M059J (cell line): ENCODE measurements at places on chromosomes 16 and 17.

GRCh38 chr17:19717031-19717360 is 612 bp upstream of the SLC47A2 start:
- no peak for DNase-seq

DNA sequence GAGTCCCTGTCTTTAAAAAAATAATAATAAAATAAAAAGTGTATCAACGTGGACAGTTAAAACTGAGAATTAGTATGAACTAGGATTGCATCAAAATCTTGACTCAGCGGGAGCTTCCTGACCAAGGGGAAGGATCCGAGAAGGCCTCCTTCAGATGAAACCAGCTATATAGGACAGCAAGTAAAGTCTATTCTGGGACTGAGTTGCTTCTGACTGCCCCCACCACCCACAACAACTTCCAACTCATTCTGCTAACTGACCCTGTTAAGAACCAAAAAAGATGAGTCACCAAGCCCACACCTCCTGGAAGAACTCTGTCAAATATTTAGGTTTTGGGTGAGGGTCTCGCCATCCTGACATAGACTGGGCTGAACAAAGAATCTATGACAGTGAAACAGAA is 24.9 kb downstream of the MPP3 start:
- DNase-seq: no peak

GRCh38 chr16:86075488-86075785 is 176.5 kb downstream of the IRF8 start:
- peak; percentile 42 for DNase-seq

DNA sequence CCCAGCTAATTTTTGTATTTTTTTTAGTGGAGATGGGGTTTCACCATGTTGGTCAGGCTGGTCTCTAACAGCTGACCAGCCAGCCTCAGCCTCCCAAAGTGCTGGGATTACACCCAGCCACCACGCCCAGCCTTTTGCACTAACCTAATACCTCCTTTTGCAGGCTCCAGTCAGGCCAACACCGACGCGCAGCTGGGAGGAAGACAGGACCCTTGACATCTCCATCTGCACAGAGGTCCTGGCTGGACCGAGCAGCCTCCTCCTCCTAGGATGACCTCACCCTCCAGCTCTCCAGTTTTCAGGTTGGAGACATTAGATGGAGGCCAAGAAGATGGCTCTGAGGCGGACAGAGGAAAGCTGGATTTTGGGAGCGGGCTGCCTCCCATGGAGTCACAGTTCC is 2.0 kb downstream of the TRPV2 start:
- no peak for DNase-seq
